CD4-positive, alpha-beta T cell (primary cell): ENCODE measurements at places on chromosomes 12 and 14. TPM values are rescaled to one million over a fixed set of nuclear protein-coding genes. Genes with fewer than 3 reads are reported as not detected.
A peak's percentile ranks its signal among the peaks of the same experiment; 100 is the strongest.

FAM181A gene
- not detected for total RNA-seq

GRCh38 chr12:78880078-78880477 is 15.5 kb downstream of the SYT1 start:
- DNase-seq = no peak

GRCh38 chr14:32470161-32470715 is 141.1 kb downstream of the AKAP6 start:
- no peak for DNase-seq

GRCh38 chr14:50797250-50798047 is 33.5 kb downstream of the NIN start:
- DNase-seq = no peak

GRCh38 chr14:102928412-102929240 is 6.2 kb downstream of the AMN start:
- DNase-seq = peak; percentile 79

TAS2R20 gene
- total RNA-seq = 0.75 TPM

GRCh38 chr12:56631790-56632700 is 1.9 kb upstream of the BAZ2A start:
- peak; percentile 44 for DNase-seq

GRCh38 chr12:49223590-49224369 is 34.9 kb upstream of the TUBA1A start:
- DNase-seq = no peak

KCNMB4 gene
- 0.71 TPM for total RNA-seq

- DNase-seq = no peak
These were observed 113.7 kb downstream of the DUSP6 start for GRCh38 chr12:89238593-89238992.

- DNase-seq = no peak
These were observed 847 bp downstream of the MMP14 start for GRCh38 chr14:22837114-22837749.

RABGGTA gene
- total RNA-seq = 55.2 TPM

GRCh38 chr12:49549735-49550692 is 11.2 kb downstream of the KCNH3 start:
- DNase-seq = no peak

PTPRQ gene
- total RNA-seq = not detected

DNA sequence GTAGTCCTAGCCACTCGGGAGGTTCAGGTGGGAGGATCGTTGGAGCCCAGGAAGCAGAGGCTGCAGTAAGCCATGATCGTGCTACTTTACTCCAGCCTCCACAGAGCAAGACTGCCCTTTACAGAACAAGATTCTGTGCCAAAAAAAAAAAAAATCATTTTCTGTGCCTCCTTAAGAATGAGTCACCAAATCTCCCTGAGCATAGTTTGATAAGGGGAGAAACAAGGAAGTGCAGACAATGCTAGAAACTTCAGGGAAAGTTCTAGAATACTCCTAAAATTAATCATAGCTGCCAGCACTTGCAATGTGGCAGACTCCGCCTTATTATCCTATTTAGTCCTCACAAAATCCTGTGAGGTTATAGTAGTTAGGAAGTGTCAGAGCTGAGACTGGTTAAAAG is 74.5 kb downstream of the KCNK10 start:
- no peak for DNase-seq

DNA sequence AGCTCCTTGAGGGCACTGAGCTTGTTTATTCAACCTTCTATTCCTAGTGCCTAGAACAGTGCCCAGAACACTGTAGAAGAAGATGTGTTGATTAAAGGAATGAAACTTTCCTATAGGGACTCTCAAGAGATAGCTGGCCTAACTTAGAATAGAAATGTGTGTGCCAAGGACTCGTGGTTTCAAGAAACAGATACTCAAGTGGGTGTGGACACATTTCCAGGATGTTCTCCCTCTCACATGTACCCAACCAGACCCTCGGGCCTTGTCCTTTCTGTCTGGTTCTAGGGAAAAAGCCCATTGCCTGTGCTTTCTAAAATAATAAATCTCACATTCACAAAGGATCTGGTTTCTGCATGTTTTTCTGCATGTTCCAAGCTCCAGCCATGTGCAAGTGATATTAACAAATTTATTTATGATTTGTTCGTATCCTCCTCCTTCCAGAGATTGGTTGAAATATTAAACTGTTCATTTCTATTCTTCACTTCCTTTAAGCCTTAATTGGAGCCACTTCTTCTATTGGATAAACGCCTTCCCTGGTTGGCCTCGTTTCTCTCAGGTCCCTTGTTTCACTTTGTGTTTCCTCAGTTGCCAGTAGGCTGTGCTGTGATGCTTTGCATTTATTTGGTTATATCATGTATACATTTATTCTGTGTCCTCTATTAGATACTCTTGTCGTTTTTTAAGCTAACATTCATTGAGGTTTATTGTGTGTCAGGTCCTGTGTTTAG is 89.8 kb downstream of the CRADD start:
- DNase-seq = no peak

LYZ gene
- 71.4 TPM for total RNA-seq

GRCh38 chr14:21043387-21043973 is 1.3 kb downstream of the RNASE7 start:
- DNase-seq = no peak

- DNase-seq = no peak
These were observed 293.5 kb upstream of the DIO2 start for GRCh38 chr14:80504781-80505180.

- no peak for DNase-seq
These were observed 10.9 kb upstream of the PIK3C2G start for GRCh38 chr12:18250313-18250916.

MORN3 gene
- total RNA-seq = 9.8 TPM

DNA sequence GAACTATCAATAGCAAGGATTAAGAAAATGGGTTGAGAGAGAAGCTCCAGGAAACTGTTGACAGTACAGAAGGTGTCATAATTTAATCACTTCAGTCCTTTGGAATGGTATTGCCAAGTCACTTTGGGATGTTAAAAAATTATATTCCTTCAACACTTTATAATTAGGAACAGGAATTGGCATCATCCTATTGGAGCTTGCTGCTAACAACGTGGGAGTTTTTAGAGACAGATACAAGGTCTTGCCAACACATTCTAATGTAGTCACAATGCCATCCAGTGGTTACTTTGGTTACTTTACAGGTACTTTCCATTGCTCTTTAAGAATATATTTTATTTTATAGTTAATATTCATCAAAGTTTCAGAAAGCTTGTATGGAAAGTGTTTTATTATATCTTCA is 310.1 kb downstream of the SYT1 start:
- DNase-seq = no peak

DNA sequence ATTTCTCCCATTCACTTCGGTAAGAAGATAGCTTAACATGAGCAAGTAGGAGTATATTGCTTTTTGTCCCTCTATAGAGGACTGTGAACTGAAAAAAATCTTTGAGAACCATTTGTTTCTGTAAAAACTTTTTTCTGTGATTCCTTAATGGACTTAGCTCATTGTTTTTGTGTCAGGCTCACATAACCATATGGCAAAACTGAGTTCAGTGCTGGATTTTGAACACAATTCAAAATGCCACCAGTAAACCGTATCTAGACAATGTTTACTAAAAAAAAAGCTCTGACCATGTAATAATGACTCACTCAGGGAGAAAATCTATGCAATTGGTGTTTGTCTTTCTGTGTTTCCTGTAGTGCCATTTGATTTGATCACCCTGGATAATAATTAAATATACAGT is 5.2 kb downstream of the TRHDE start:
- no peak for DNase-seq

DNA sequence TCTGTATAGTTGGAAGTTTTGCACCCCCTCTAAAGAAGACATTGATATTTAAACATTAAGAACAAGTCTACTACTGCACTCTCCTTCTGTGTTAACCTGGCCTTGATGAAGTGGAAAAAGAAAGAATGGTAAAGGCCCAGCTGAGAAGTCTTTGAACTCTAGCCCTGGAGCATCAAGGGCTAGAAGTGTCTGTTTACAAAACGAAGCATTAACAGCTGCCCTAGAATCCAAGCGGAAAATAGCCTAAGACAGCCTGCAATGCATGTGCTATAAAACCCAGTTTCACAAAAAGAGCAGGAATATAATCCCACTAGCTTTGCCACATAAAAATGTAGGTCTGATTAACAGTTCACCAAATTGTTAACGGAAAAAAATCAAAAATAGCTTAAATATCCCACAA is 60.5 kb downstream of the NUMB start:
- no peak for DNase-seq

SPTB gene
- total RNA-seq = 0.03 TPM

FOXG1 gene
- not detected for total RNA-seq

DNA sequence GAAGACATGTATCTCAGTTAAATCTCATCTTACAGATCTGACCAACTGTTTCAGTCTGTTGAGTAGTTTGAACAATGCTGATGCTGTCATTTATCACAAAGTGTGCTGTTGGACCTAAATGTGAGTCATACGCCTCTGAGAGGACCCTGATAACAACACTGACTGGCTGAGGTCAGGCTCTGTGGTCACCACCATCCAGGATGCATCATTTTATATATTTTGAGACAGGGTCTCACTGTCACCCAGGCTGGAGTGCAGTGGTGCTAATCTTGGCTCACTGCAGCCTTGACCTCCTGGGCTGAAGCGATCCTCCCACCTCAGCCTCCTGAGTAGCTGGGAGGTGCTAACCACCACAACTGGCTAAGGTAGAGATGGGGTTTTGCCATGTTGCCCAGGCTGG is 181.0 kb upstream of the RGS6 start:
- DNase-seq = no peak

GRCh38 chr12:121799842-121800693 is 3.7 kb upstream of the SETD1B start:
- DNase-seq = peak; percentile 63

- DNase-seq = no peak
These were observed 328.7 kb downstream of the DPF3 start for GRCh38 chr14:72565149-72565559.

GRCh38 chr12:66661357-66661756 is 17.5 kb downstream of the GRIP1 start:
- DNase-seq = no peak

- DNase-seq = no peak
These were observed 900.6 kb downstream of the VRK1 start for GRCh38 chr14:97697772-97698171.

DNA sequence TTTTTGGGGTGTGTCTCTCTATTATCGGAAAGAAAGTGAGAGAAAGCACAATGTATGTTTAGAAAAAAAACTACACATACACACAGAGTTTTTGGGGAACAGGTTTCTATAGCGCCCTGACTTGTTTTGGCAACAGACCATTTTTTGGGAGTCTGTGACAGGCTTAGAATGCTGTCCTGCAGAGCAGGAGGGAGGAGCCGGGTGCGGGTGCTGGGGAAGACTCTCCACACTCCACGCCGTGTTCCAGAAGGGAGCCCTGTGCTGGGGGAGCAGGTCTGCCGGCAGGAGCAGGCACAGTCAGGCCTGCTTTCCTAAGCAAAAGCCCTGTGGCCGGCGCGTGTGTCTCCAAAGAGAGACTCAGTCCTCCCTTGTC is 26.5 kb downstream of the CD9 start:
- DNase-seq = no peak

TRPV4 gene
- not detected for total RNA-seq

PRH2 gene
- total RNA-seq = not detected

DNA sequence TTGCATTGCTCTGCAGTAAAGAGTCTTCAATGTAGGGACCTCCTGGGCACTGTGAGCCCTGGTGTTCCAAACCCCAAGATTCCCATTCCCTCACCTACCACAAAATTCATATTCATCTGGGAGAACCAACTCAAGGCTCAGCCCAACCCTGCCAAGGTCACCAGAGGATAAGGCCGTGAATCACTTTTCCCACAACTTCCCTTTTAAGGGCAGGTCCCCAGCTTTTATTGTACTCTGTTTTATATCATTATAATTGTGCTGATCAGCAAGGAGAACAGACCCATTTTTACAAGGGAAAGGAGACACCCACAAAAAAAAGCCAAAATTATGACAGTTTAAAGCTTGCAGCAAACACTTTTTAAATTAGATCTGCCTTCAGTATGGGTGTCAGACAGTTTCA is 363.0 kb upstream of the FKBP4 start:
- DNase-seq = no peak

- DNase-seq = no peak
These were observed 250.0 kb downstream of the PHLDA1 start for GRCh38 chr12:75781532-75782046.

AICDA gene
- total RNA-seq = not detected

DNA sequence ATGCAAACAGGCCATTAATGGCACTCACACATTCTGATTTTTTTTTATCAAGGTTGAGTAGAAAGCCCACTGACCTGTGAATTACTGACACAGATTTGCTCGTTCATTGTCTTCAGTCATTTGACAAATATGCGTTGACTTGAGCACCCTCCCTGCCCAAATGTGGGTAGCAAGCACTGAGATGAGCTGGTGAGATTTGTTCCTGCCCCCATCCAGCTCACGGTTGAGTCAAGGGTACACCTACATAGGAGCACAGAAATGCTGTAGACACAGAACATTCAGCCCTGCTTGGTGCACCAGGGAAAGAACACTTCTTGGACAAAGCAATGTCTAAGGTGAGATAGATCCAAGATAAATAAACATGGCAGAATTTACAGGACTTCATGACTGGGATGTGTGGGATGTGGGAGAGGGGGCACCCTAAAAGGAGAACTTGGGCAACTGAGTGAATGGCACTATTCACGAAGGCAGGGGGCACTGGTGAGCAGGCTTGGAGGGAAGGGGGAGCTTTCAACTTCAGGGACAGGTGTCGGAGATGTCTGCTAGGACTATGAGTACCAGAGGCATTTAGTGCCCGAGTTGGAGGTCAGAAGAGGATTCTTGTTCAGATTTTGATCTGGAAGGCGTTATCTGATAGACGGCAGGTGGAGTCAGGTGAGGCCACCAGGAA is 213.4 kb downstream of the VRK1 start:
- no peak for DNase-seq

DNA sequence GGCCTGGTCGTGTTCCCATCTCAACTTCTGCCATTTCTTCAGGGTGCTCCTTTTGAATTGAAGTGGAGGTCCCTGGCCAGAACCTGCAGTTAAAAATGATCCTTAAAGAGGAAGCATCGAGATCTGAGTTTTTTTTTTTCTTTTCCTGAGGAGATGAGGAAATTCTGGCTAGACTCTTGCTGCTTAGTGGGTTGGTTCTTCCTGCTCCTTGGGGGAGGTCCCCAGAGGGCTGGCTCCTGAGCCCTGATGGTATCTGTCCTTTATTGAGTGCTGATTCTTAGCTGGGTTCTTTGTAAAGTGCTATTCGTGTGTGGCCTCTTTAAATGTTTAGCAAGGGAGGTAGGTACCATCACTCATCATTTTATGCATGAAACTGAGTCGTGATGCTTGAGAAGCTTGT is 11.7 kb downstream of the PELI2 start:
- no peak for DNase-seq

DNA sequence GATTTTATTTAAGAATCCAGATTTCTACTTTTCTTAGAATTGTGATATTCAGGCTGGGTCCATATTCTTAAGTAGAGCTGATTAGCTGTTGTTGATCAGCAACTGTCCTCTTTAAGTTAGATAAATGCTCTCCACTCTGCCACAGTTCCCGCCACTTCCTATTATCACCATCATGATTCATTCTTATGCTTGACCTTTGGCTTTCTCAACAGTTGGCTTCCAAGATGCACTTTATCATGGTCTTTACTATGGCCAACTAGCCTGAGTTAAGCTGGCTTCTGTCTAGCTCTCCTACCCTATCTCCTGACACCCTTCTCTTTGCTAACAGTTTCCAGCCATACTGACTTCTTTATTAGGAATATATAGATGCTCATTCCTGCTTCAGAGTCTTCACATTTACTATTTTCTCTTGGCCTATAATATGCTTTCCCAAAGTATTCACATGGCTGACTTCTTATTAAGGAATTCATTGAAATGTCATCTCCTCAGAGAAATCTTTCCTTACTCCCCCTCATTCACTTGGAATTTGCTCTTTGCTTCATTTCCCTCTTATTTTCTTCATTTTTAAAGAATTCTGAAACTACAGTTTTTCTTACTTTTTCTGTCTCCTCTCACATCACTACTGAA is 149.0 kb upstream of the IGF1 start:
- DNase-seq = no peak
